ENCODE measurements at places on chromosomes 1 and 21.

DNA sequence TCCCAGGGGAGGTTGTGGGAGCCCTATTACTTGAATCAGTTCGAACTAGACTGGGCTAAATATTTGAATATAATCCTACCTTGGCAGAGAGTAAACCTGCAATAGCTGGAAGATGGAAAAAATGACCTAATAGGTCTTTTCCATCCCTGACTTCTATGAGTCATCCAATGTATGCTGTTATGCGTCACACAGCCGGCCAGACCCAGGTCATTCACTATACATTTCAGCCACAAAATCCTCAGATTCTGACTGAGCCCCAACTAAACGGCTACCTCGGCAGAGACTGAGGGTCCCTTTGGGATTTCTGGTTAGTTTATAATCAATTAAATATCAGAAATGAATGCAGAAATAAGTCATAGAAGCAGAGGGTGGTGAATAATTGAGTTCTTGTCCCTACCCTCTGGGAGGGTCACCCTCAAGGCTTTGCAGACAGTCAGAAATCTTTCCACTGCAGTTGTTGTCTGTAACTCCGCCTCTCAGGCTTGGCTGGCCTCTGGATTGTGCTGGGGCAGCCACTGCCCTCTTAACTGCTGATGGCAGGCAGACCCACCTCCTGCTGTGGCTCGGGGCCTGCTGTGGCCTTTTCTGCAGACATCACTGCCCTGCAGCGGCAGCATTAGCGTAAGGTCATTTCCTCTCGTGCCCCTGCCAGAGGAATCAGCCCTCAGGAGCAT is 240.5 kb downstream of the TGFB2 start:
- DNase-seq: peak; percentile 82

- no peak for DNase-seq
Observed at GRCh38 chr1:5830771-5831599, 161.2 kb downstream of the NPHP4 start.

DNA sequence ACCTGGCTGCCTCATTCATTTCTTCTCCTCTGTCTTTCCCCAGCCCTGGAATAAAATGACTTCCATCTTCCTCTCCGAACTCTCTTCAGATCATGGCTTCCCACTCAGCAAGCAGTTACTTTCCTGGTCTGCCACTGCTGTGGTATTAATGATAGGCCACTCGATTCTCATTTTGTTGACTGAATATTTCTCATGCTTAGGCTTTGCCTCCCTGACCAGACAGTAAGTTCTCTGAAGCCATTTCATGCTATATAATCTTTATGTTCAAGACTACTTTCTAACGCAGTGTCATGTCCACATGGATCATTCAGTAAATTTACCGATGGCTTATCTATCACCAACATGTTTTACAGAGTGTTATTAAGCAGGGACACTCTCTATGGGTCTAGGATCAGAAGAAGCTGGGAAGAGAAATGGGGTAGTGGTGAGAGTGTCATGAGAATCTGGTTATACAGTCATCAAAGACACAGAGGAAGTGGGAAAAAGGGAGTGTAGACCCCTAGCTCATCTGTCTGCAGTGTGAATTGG is 20.6 kb downstream of the RUNX1 start:
- no peak for DNase-seq

DNA sequence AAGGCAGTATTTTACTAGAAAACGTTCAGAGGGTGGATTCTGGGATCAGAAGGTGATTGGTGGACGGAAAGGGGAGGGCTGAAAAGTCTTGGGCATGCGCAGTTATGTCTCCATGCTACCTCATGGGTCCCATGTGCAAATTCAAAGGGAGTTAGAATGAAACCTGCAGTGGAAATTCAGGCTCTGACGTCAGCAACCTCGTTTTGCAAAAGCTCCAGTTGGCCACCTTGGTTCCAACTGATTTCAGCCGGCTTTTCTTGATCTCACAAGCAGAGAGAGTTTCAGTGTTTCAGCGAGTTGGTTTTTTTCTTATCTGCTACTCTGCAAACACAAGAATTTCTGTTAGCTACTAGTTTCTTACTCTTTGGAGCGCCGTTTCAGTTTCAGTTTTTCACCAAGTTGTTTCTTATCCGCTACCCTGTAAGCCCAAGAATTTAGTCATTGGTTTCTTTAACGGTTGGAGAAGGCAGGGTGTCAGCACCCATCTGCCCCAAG is 69.8 kb upstream of the PGBD5 start:
- DNase-seq: peak; percentile 28

Measured in fibroblast of villous mesenchyme (primary cell).